CD8-positive, alpha-beta memory T cell (primary cell): ENCODE measurements at places on chromosomes 1 and 21. TPM values are rescaled to one million over a fixed set of nuclear protein-coding genes. Genes with fewer than 3 reads are reported as not detected.

Gene PADI2
- total RNA-seq: not detected

Gene LCE6A
- not detected for total RNA-seq

Gene OR2T2
- total RNA-seq: not detected

Gene APH1A
- total RNA-seq: 140 TPM

Gene OR2L5
- not detected for total RNA-seq

Gene LYPD8
- not detected for total RNA-seq

Gene SELE
- not detected for total RNA-seq

Gene ADCY10
- total RNA-seq: not detected

DNA sequence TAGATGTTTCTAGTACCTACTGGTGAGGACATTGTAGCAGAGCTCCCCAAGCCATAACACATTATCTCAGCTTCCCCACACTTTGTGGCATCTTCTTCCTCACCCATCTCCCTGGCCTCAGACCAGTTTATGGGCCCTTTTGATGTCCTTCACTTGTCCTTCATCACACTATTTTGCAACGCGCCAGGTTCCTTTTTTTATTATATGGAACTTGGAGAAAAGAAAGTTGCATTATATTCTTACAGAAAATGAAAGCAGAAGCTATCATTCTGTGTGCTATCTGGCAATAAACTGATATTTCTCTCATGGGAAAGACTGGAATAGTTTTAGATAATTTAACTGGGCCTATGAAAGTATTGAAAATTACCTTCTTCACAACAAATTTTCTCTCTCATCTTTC lies 196.9 kb upstream of the ETV3 start:
- no peaks in the 10 kb centered on the region for H3K36me3 ChIP-seq
- H3K27ac ChIP-seq: no peak overlapping the region
- no peaks in the 10 kb centered on the region for H3K27me3 ChIP-seq
- no peak for DNase-seq
- H3K4me3 ChIP-seq: no peak overlapping the region

GRCh38 chr1:49102752-49103151 lies 326.1 kb upstream of the BEND5 start:
- no peak overlapping the region for H3K4me3 ChIP-seq
- no peaks in the 10 kb centered on the region for H3K4me1 ChIP-seq
- H3K27ac ChIP-seq: no peak overlapping the region
- no peak for DNase-seq

GRCh38 chr1:38724160-38725131 lies 135.1 kb downstream of the RRAGC start:
- H3K4me3 ChIP-seq: no peak overlapping the region
- no peaks in the 10 kb centered on the region for H3K36me3 ChIP-seq
- no peak overlapping the region for H3K27ac ChIP-seq
- DNase-seq: no peak

- no peak for DNase-seq
- H3K4me1 ChIP-seq: no peaks in the 10 kb centered on the region
- H3K4me3 ChIP-seq: no peak overlapping the region
- H3K27me3 ChIP-seq: no peaks in the 10 kb centered on the region
- no peaks in the 10 kb centered on the region for H3K36me3 ChIP-seq
- H3K27ac ChIP-seq: no peak overlapping the region
Measured at GRCh38 chr1:29602203-29602602, 365.9 kb downstream of the PTPRU start.

DNA sequence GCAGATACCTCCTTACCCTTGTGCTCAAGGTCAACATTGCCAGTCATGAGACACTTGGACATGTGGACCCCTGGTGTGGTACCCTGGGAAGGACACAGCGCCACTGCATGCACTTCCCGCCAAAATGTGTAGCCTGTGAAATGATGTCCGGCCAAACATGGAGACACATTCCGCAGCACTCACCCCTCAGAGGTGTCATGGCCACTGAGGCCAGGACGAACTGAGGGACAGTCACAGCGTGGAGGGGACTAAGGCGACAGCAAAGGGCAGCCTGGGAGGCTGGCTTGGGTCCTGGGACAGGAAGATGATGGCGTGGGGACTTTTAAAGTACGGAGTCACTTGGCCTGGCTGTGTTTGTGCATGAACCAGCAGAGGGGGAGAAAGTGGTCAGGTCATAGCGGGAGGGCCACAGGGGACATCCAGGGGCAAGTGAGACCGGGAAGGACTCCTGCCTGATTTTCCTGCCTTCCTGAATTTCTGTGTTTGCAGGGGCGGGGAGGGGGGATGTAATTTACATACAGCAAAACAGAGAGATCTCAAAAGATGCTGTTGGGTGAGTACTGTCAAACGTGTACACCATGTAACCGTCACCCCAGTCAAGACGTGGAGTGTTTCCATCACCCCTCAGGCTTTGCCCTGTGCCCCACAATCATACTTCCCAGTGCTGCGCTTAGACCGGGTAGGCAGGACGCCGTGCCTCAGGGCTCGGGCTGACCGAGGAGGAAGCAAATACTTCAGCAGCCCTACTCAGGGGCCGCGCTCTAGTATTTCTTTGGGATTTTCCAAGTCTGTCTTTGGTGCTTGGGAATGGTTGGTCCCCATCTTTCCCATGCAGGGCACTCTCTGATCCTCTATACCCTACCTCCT lies 45.2 kb downstream of the WDR4 start:
- H3K4me1 ChIP-seq: peaks cover 30% of the 10 kb centered on the region
- H3K4me3 ChIP-seq: no peak overlapping the region

DNA sequence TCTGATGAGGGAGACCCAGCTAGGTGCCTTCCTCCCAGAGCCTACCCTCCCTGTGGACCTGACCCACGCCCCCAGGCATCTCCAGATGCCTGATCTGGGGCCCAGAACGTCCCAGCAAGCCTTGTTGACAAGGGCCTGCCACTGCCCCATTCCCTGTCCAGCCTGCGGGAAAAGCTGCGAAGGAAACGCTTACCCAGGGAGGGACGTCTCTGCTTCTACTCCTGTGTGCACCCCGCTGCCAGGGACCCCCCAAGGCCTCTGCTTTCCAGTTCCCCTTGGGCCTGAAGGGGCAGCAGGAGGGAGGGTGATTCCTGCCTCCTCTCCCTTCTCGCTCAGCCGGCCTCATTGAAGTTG lies 11.6 kb upstream of the CLSTN1 start:
- no peak overlapping the region for H3K4me3 ChIP-seq
- H3K27ac ChIP-seq: no peak overlapping the region
- no peaks in the 10 kb centered on the region for H3K27me3 ChIP-seq
- DNase-seq: no peak

GRCh38 chr1:188355847-188356246 lies 1527.1 kb downstream of the PLA2G4A start:
- no peak overlapping the region for H3K27ac ChIP-seq
- no peak overlapping the region for H3K4me3 ChIP-seq
- H3K36me3 ChIP-seq: no peaks in the 10 kb centered on the region
- no peak for DNase-seq
- H3K27me3 ChIP-seq: no peaks in the 10 kb centered on the region

- no peak overlapping the region for H3K27ac ChIP-seq
- no peak overlapping the region for H3K4me3 ChIP-seq
- no peaks in the 10 kb centered on the region for H3K36me3 ChIP-seq
- no peaks in the 10 kb centered on the region for H3K27me3 ChIP-seq
- no peak for DNase-seq
- H3K4me1 ChIP-seq: no peaks in the 10 kb centered on the region
Measured at GRCh38 chr1:114956570-114956969, 73.1 kb upstream of the TSHB start.

DNA sequence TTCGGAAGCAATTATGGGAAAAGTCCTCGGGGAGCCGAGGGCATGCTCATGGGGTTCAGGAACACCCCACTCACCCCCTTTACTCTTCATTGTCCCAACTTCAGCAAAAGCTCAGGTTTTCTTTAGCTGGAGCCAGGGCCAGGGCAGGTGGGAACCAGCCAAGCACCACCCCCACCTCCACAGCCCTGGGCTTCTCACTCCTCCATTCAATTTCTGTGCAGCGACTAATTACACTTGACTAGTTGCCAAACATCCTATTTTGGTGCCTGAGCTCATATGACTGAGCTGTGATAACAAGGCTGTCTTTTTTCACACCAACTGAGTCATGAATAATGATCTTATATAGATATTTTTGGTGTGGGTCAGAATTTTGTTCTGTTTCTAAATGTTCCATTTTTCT lies 257.2 kb upstream of the AJAP1 start:
- DNase-seq: no peak
- no peak overlapping the region for H3K4me3 ChIP-seq
- H3K4me1 ChIP-seq: no peaks in the 10 kb centered on the region
- no peaks in the 10 kb centered on the region for H3K27me3 ChIP-seq
- H3K36me3 ChIP-seq: no peaks in the 10 kb centered on the region
- H3K27ac ChIP-seq: no peak overlapping the region

DNA sequence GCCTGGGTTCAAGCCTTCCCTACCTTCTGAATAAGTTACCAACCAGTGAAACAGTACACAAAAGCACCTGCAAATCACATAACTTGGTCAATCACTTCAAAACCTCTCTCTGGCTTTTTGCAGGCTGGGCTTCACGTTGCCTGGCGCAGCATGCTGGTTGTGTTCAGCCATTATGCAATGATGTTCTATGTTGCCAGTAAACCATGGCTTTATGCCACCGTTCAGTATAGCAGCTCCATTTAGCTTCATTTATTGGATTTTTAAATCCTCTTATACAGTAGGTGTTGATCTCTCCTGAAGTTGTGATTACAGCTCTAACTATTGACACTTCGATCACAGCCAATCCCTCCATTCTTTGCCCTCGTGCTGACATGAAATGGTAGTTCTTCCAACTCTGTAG lies 233.6 kb upstream of the PTBP2 start:
- no peak overlapping the region for H3K27ac ChIP-seq
- H3K36me3 ChIP-seq: no peaks in the 10 kb centered on the region
- no peaks in the 10 kb centered on the region for H3K4me1 ChIP-seq
- H3K27me3 ChIP-seq: no peaks in the 10 kb centered on the region

DNA sequence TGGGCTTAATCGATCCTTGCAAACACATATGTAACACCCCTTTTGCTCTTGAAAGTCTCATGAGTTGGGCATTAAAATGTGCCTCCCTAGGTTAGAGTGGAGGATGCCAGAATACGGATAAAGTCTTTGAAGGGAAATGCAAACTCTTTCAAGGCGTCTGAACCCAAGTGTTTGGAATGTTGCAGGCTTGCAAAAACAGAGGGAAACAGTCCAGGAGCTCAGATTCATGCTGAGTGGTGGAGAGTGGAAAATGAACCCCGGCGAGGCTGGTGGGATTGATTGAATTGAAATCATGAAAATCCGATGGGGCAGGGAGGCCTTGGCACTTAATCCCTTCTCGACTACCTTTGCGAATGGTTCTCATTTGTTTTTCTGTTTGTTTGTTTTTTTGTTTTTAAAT lies 175.5 kb downstream of the PGBD5 start:
- H3K4me1 ChIP-seq: no peaks in the 10 kb centered on the region
- DNase-seq: no peak
- no peak overlapping the region for H3K4me3 ChIP-seq
- H3K27ac ChIP-seq: no peak overlapping the region
- peaks cover 12% of the 10 kb centered on the region for H3K36me3 ChIP-seq

DNA sequence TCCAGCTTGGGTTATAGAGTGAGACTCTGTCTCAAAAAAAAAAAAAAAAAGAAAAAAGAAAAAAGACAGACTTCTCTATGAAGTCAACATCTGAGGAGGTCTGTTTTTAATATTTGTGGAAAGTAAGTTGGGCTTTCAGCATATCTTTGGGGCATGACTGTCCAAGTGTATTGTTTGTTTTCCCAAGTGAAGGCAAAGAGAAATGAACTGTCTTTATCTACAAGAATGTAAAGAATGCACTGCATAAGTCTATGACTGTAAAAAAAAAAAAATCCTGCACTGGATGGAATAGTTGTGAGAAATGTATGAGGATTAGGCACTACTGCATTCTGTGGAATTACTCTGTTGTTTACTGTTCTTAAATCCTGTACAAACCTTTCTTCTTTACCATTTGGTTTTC lies 45.6 kb upstream of the TMEM61 start:
- no peaks in the 10 kb centered on the region for H3K27me3 ChIP-seq
- H3K4me1 ChIP-seq: no peaks in the 10 kb centered on the region
- H3K36me3 ChIP-seq: no peaks in the 10 kb centered on the region
- H3K27ac ChIP-seq: no peak overlapping the region
- H3K4me3 ChIP-seq: no peak overlapping the region
- no peak for DNase-seq

DNA sequence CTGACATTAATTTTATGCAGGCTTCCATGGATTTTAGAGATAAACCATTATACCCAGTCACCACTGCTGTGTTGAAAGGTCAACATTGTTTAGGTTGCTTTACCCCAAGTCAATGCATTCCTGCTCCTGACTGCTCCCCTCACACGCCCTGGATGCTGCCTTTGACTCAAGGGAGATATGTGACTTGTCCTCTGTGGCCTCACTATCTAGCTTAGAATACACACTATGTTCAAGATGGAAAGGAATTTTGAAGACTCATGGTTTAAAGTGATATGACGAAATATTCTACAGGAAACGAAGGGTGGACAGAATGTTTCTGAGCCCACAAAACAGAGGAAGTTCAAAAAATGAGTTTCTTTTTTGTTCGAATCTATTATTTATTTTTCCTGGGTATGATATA lies 170.4 kb upstream of the NR5A2 start:
- DNase-seq: no peak
- H3K4me1 ChIP-seq: no peaks in the 10 kb centered on the region
- no peaks in the 10 kb centered on the region for H3K36me3 ChIP-seq
- H3K4me3 ChIP-seq: no peak overlapping the region
- H3K27ac ChIP-seq: no peak overlapping the region
- no peaks in the 10 kb centered on the region for H3K27me3 ChIP-seq

DNA sequence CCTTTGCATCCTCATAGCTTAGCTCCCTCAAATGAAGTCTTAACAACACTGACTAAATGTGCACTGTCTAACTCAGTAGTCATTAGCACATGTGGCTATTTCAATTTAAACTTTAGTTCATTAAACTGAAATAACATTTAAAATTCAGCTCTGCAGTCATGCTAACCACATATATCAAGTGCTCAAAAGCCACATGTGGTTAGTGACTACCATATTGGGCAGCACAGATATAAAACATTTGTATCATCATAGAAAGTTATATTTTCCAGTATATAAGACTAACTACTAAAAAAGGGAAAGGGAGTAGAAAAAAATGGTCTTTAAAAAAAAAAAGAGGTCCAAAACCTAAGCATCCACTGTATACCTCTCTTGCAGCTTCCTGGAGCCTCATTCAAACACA lies 64.1 kb downstream of the SETD4 start:
- no peaks in the 10 kb centered on the region for H3K27me3 ChIP-seq
- H3K27ac ChIP-seq: no peak overlapping the region
- no peaks in the 10 kb centered on the region for H3K4me1 ChIP-seq
- no peak overlapping the region for H3K4me3 ChIP-seq
- H3K36me3 ChIP-seq: no peaks in the 10 kb centered on the region
- no peak for DNase-seq

GRCh38 chr1:19814681-19815503 lies at the start of gene RNF186:
TSS of gene RNF186 (minus strand) at chr1:19815283. CDS start at chr1:19815101, 182 bp downstream.
- no peaks in the 10 kb centered on the region for H3K27me3 ChIP-seq
- no peaks in the 10 kb centered on the region for H3K4me1 ChIP-seq
- no peaks in the 10 kb centered on the region for H3K36me3 ChIP-seq
- no peak for DNase-seq
